Fibroblast of lung (primary cell): ENCODE measurements at places on chromosomes 6 and 20. TPM values are rescaled to one million over a fixed set of nuclear protein-coding genes. Genes with fewer than 3 reads are reported as not detected.

GRCh38 chr6:116369964-116370759 lies 585 bp upstream of the DSE start:
- DNase-seq: no peak

DNA sequence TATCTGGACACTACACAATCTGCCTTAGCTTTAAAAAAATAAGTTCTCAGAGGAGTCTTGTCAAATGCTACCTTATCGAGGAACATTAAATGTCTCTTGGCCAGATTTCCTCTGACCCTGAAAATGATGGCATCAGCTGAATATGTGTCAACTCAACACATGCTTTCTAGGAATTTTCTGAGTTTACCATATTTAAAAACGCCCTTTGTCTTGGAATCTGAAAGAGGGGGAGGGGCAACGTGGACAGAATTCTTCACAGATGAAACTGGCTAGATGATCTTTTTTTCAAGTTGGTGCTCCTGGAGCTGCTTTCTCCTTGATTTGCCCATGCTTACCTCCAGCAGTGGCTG lies 5.1 kb downstream of the SOX4 start:
- DNase-seq: peak; percentile 34

GRCh38 chr6:26251354-26252076 lies 113.5 kb upstream of the BTN3A2 start:
- peak; percentile 97 for DNase-seq

DNA sequence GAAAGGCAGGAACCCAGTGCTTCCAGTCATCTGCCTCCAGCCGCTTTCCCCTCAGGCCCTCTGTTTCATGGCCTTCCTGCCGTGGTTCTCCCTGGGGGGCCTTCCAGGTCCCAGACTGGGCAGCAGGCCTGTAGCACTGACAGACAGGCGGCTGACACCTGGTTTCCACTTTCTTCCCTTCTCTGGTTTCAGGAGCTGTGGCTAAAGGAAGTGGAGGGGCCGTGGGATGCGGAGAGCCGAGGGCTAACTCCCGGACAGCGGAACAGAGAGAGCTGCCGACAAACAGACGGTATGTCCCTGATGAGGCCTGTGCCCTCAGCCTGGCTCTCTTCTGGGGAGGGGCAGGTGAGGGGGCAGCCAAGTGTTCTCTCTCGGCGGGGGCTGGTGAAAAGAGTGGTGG lies 12.5 kb downstream of the LRRC73 start:
- no peak for DNase-seq

DNA sequence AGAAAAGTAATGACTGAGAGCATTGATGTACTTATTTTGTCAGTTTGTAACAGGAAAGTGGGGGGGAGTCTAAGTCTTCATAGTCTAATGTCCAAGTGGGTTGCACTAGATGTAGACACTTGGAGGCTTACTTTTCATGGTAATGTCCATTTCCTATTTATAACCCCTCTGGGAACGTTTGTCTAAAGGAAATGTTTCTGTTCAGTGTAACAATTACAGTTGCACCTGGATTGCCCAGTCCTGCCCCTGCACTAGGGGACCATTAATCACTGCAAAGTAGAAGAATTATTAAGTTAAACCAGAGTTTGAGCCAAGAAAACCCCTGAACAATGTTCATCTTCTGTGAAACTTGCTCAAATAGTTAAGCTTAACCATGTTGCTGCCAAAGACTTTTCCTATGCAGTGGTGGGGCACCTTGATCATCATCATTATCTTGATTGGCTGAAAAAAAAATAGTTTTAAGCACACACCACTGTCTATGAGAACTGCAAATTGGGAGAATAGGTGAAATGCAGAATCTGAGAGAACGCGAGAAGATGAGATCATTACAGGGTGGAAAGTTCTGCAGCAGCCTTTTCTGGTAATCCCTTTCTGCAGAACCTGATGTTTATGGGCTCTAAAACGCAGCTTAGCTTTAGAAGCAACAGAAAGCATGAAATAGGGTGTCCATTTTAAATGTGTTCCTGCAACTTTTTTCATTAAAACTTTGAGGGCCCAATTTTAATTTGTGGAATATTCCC lies 106.0 kb downstream of the ZNF217 start:
- no peak for DNase-seq

- no peak for DNase-seq
Observed at GRCh38 chr20:61712688-61713087, 353.0 kb downstream of the TAF4 start.

- DNase-seq: peak; percentile 5
Observed at GRCh38 chr6:136180704-136181511, 69.2 kb downstream of the MTFR2 start.

- no peak for DNase-seq
Observed at GRCh38 chr6:19791267-19791666, 45.9 kb upstream of the ID4 start.

GRCh38 chr6:135434991-135435390 lies 62.5 kb downstream of the AHI1 start:
- peak; percentile 31 for DNase-seq

- DNase-seq: no peak
Observed at GRCh38 chr6:137880746-137881521, 13.9 kb downstream of the TNFAIP3 start.

GRCh38 chr6:16324606-16325225 lies 86.3 kb downstream of the GMPR start:
- DNase-seq: no peak

The BRD2 gene
- 59.3 and 75.6 TPM in 2 replicates for total RNA-seq

The HSPA12B gene
- total RNA-seq: 0.17 and 0.77 TPM in 2 replicates
